ENCODE measurements at places on chromosomes 11 and 22.

GRCh38 chr22:42919199-42919598, 62.1 kb upstream of the ARFGAP3 start:
- no peak for DNase-seq

DNA sequence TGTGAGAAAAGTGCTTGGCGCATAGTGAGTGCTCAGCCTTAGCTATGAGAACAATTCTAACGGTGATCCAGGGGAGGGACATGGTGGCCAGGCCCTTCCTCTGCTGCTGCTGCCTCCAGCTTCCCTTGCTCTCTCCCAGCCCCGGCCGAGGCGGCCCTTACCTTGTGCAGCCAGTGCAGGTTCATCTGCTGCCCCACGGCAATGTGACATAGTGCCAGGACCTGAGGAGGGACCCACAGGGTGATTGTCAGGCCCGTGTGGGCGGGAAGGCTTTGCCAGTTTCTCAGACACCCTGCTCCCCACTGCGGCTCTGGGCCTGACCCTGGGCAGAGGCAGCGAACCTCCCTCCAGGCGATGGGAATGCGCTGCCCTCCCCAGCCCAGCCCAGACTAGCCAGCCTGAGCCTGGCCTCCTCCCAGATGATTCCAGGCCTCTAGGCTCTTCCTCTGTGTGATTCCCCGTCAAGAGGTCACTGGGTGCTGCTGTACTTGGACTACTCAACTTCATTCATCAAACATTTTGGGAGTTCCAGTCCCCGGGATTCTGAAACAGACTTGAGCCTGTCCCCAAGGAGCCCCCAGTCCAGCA, 23.7 kb upstream of the KLHL35 start:
- no peak for DNase-seq

DNA sequence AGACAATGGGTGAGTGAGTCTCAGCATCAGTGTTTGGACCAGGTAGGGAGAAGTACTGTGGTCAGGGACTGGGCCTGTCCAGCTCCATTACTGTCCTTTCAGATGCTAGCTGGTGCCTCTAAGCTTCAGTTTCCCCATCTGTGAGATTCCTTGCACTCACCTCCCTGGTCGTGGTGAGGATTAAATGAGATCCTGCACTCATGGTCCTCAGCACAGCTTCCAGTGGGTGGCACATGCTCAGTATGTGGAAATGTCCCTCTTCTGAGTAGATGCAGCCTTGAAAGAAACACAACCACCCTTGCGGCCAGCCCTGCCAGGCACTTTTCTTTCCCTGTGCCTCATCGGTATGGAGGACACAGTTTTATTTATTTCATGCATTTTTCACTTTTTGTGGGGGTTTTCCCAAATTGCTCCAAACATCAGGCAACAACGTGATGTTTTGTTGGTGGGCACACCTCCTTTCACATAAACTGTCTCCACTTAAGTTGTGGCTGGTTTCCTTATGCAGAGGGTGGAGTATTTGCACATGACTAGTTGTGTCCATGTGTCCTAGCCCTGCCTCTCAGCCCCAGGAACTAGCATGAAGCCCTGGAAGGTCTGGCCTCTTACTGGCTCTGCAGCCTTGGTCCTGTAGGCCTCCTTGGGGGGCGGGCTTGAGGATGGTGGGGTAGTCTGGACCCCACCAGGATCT, 1.1 kb downstream of the LZTR1 start:
- DNase-seq, result no peak

DNA sequence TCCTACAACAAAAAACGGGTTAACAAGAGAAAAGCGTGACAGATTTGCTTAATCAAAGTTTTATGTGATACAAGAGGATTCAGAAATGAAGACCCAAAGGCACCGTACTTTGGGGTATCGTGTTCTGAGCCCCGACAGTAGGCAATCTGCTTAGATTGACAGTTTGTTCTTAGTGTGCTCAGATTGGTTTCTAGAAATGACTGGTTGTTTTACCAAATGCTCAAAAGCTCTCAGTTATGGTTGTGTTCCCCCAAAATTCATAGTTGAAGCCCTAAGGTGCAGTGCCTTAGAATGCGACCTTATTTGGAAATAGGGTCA, 102.7 kb downstream of the RASSF10 start:
- DNase-seq, result no peak

DNA sequence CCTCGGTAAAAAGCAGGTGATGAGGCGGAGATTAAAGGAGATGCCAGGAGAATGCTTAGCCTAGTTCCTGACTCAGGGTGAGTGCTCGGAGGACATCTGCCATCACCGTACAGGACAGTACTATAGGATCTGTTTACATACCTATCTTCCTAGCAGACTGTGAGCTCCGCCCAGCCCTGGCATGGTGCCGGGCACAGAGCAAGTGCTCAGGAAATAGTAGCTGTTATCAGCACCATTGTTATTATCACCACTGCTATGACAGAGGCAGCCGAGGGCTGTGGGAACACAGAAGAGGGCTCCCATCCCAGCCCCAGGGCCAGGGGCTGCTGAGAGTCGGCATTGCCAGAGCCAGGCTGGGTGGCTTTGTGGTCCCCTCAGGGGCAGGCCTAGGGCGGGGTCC, 642 bp upstream of the SEPTIN3 start:
- DNase-seq, result peak; percentile 74

DNA sequence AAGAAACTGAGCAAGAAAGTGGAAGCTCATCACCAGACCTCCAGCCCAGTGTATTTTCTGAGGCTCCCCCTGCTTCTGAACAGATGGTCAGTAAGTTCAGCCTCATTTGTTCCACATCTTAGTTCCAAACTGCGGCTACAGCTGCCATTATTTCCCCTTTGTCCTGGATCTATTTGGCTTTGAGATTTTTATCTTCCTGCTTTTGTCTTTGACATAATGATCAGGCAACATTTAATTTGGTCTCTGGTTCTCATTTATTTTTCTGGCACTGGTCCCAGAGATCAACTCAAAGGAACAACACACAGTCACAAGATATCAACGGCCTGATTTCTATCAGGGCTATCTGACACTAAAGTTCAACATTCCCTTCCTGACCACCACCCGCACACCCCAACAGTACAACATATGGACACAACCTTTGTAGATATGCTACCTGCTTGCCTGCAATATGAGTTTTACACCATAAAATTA, 137.5 kb downstream of the FAM76B start:
- peak; percentile 4 for DNase-seq

DNA sequence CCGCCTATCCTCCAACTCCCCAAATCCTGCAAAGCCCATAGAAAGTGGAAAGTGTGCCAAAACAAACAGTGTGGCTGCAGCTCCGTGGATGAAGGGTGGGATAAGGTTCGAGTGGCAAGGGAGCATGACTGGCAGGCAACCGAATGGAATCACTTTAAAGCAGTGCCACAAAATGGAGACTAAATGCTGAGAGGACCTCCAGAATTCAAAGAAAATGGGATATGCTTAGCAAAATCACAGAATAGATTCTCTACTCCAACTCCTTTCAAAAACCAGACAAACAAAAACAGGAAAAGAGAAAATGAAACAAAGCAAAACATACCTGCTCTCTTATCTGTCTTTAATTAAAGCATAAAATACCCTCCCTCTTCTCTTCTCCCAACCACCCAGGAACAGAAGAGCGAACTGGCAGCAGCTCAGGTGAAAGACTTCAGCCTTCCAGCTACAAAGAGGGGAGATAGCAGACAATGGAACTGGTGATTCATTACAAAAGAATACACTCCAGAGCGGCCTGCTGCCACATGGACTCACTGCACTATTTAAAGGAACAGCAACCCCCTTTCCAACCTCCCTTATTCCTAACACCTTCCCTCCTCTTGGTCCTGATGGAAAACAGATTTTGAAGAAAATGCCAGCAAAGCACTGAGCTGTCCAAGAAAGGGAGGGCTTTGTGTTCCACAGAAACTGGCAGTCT, 118.5 kb downstream of the APOL5 start:
- DNase-seq, result peak; percentile 74

DNA sequence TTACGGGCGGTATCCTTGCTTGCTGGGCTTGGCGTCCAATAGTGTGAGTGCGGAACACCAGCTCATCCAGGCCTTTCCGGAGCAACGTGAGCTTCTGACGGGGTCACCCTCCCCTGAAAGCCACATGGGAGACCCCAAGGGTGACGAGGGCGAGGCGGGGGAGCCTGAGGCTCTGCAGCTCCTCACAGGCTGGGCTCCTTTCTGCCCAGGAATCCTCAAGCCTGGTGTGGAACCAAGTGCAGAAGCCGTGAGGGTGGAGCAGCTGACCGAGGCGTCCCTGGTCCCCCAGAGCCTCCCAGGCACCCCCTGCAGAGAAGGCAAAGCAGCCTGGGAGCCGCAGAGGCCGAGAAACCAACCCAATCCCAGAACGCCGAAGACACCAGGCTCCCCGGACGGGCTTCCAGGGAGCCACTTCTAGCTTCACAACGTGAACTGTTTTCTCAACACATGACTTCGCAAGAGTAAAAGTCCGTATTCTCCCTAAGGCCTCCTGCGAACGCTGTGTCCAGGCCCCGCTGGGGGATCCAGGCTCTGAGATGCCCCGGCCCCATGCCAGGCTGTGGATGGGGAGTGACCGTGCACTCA, 530.3 kb downstream of the BRD1 start:
- no peak for DNase-seq

GRCh38 chr11:134150195-134150903, 73.4 kb downstream of the NCAPD3 start:
- DNase-seq, result no peak

DNA sequence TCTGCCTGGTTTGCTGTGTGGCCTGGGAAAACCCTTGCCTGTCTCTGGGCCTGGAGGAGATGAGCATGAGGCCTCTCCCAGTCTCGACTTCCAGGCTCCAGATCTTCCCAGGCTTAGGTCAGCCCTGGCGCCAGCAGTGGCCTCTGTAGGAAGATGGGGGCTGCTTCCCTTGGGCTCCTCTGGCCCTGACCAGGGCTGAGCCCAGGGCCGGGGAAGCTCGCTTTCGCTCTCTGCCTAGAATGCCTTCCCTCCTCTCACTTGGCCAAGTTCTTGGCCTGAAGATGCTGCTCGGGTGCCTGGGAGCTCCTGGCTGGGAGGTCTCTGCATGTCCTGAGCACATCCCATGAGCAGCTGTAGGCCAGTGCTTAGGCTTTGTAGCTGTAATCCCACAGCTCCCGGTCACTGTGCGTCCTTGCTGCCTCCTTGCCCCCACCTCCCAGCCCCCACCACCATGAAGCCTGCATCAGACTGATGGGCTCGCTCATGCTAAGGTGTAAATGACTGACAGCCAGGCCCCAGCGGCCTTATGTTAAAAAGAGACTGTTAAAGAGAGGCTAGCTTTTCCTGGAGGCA, 25.5 kb downstream of the SHISAL1 start:
- no peak for DNase-seq

DNA sequence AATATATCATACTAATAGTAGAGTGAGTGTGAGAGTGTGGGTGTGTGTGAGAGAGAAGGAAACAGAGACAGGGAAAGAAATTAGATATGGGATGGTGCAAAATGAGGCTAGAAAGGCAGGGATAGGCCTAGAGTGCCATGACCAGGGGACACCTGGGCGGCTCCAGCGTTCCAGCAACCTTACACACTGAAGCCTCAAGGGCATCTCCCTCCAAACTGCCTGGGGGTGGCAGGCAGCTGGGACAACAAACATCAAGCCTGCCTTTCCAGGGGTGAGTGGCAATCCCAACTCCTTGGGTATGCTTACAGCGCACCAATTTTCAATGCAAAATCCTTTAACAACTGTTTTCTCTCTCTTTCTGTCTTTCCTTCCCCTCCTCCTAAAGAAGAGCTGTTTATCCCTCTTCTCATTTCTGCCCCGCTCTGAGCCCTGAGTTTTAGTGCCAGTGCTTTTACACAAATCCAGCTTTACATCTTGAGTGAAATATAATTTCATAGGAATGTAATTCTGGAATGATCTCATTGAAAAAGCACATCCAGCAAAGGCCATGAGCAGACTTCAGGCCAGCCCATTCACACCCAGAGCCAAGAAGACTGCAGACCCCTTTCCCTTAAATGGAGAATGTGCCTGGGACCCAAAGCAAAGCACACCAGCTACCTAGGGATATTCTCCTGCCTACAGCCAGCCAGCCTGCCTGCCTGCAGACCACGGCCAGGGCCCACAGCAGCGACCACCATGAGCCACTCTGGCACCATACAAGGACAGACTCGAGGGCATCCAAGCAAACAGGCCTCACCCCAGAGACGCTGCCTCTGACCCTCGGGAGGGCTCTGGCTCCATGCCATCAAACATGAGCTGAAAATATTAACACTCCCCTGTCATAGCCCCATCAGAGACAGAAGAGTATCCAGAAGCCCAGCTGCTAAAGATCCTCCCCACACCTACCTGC, 90.3 kb downstream of the RPL27A start:
- DNase-seq, result no peak

DNA sequence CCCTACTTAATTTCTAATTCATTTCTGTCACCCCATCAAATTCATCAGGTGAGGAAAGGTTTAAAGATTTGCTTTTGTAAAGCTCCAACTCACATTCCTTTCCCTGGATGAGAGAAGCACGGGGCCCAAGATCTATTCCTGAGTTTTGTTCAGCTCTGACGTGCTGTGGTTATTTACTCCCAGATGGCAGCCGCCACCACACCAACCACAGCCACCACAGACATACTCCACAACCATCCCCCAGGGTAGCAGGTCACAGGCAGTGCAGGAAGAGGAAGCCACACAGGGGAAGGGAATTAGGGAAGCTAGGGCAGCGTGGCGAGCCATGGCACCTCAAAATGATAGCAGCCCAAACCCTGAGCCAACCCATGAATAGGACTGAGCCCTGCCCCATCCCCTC, 63.5 kb upstream of the CSNK2A3 start:
- DNase-seq, result no peak

- peak; percentile 56 for DNase-seq
These were observed 61.5 kb upstream of the SLC25A18 start for GRCh38 chr22:17501679-17502285.

DNA sequence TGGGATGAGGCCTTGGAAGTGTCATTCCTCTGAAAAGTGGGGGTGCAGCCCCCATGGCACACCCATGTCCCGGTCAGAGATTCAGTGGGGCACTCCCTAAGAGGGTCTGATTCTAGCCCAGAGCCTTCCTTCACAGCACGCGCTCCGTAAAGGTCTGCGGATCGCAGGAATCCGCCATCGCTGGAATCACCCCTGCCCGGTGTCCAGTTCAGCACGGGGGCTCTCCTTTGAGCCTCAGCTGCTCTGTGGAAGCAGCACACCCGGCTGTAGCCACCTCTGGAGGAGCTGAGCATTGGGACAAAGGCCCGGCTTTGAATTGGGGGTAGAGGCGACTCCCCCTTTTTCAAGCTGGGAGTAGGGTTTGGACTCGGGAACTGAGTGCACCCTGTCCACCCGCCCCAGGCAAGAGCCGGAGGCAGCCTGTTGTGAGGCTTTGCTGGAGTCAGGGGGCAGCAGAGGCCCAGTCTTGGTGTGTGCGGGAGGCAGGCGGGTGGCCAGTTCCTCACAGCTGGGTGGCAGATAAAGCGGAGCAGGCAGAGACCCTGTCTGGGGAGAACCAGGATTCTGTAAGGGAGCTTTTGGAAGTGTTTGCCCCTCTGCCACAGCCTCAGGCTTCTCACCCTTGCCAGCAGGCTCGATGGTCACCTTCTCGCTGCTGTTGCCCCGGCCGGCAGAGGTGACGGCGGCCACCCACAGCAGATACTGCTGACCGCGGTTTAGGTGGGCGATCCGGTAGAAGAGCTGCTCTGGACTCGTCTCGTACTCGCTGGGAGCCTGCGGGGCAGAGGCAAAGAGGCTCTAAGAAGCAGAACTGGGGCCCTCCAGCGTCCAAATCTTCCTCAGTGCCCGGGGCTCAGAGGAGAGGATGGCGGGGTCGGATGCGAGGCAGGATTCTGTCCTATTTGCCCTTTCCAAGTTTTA, 115.9 kb downstream of the CEP164 start:
- DNase-seq, result peak; percentile 57

- peak; percentile 22 for DNase-seq
These were observed 41.0 kb upstream of the EIF3D start for GRCh38 chr22:36569999-36570398.

Data from NCI-H146 (cell line).